ENCODE measurements at places on chromosomes 6 and 20. TPM values are rescaled to one million over a fixed set of nuclear protein-coding genes. Genes with fewer than 3 reads are reported as not detected.

DNA sequence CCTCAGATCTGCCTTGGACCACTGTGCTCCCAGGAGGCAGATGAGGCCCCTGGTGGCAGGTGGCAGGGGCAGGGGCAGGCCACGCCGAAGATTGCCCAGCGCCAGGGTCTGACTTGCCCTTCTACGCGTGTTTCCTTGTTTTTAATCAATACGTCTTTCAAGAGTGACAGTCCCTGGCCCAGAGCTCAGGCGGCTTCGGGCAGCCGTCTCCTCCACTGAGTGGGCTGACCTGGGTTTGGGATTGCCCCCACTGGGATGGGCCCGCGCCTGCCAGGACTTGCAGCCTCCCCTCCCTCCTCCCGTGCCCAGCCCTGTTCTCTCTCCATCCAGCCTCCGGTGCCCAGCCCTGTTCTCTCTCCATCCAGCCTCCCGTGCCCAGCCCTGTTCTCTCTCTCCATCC, 21.2 kb downstream of the FRMD1 start:
- H3K4me1 ChIP-seq, result no peaks in the 10 kb centered on the region
- H3K27ac ChIP-seq, result no peak overlapping the region
- no peaks in the 10 kb centered on the region for H3K27me3 ChIP-seq
- DNase-seq, result no peak
- no peak overlapping the region for H3K4me3 ChIP-seq

GRCh38 chr20:63177134-63177784, 38.7 kb downstream of the YTHDF1 start:
- H3K27me3 ChIP-seq, result peaks cover 74% of the 10 kb centered on the region
- peak; percentile 42 for DNase-seq
- no peak overlapping the region for H3K27ac ChIP-seq
- peak overlapping the region; percentile 21 for H3K4me3 ChIP-seq

DNA sequence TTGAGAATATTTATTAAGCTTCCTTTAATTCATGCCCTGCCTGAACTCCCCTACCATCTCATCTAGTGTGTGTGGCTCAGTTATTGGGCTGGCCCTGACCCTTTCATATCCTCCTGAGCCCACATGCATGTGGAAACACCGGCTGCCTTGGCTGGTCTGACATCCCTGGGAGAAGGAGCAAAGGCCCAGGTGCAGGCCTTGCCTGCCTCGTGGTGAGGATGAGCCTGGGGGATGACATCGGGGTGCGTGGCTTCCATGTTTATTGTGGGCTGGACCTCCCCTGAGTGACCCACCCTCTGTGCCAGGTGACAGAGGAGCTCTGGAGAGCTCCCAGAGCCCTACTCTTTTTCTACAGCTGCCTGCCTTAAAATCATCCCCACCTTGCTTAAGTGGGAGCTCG, 69.1 kb downstream of the FOXA2 start:
- H3K27me3 ChIP-seq, result peaks cover 9% of the 10 kb centered on the region
- H3K4me3 ChIP-seq, result no peak overlapping the region
- H3K36me3 ChIP-seq, result no peaks in the 10 kb centered on the region
- no peak for DNase-seq
- no peaks in the 10 kb centered on the region for H3K4me1 ChIP-seq

Gene OXT
- total RNA-seq, result not detected
